ENCODE measurements at places on chromosomes 3 and 15.
A peak's percentile ranks its signal among the peaks of the same experiment; 100 is the strongest.

GRCh38 chr15:94004697-94005096 lies 226.7 kb upstream of the MCTP2 start:
- no peak for DNase-seq

GRCh38 chr15:66703540-66703941 lies 1.5 kb downstream of the SMAD6 start:
- DNase-seq, result no peak

GRCh38 chr15:96893159-96893906 lies 562.8 kb downstream of the NR2F2 start:
- DNase-seq, result no peak

DNA sequence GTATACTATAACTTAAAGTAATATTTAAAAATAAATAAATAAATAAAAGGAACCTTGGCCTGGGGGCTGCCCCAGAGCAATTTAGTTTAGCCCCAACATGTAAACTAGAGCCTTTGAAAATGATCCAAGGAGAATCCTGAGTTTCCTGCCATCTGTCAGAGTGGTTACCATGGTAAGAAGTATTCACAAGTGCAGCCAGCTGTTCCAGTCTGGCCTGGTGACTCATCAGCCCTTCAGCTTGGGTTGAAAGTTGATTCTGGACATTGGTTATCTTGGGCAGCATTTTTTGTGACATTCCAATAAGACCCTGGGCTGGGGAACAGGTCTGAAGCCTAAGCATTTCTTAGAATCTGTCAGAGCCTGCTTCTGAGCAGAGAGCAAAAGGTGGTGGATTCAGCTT lies 72.7 kb upstream of the LRTM1 start:
- DNase-seq, result no peak

DNA sequence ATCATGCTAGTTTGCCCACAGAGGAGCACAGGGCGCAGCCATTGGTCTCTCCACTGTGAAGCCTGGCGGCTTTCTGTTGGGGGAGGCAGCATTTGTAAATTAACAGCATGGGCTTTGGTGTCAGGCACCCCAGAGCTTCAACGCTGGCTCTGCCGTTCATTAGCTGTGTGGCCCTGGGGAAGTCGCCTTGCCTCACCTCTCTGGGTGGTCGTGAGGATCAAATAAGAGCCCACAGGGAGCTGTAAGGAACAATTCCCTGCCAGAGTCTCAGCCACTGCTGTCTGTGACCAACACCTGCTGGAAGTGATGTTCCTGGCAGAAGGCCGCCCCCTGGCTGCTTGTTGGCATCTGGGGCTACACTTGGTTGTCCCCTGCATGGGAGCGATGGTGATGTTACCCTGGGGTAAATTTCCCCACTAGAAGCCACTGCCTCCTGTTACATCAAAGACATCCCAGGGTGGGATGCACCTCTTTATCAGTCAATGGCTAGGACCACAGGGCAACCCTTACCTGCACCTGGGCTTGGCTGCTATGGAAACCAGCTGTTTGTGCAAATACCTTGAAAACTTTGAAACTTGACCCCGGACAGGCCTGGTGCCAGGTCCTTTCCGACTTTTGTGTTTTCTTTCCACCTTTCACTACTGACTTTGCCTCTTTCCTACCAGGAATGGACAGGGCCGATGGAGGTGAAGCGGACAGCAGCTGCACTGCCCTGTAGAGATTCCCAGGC lies 36.9 kb downstream of the DNASE1L3 start:
- DNase-seq, result peak; percentile 24

DNA sequence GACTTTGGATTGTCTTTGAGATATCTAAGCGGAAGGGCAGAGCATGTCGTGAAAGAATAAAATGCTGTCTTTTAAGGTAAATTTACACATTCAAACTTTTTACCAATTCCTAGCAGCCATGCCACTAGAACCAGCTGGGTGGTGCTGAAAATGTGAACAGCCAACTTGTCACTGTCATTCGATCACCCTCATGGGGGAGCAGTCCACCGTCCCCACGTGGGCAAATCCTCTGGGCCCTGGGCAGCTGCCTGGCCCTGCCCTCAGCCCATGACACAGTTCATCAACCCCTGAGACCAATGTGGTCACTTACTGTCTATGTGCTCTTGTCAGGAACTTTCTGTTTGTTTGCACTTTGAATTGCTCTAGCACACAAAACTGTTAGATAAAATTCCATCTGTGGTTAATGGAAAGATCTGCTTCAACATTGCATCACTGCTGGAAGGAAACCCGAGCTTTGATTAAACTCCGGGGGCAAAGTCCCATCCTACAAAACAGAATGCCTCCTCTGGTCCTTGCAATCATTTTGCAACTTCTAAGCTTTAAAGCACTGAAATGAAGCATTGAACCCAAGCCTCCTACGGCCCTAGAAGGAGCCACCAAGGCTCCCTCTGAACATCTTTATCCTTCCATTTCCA lies 50.1 kb downstream of the PCSK6 start:
- no peak for DNase-seq

- no peak for DNase-seq
Observed at GRCh38 chr3:161409069-161409468, 37.8 kb upstream of the SPTSSB start.

GRCh38 chr15:75809986-75810750 lies 33.1 kb upstream of the UBE2Q2 start:
- DNase-seq, result no peak

DNA sequence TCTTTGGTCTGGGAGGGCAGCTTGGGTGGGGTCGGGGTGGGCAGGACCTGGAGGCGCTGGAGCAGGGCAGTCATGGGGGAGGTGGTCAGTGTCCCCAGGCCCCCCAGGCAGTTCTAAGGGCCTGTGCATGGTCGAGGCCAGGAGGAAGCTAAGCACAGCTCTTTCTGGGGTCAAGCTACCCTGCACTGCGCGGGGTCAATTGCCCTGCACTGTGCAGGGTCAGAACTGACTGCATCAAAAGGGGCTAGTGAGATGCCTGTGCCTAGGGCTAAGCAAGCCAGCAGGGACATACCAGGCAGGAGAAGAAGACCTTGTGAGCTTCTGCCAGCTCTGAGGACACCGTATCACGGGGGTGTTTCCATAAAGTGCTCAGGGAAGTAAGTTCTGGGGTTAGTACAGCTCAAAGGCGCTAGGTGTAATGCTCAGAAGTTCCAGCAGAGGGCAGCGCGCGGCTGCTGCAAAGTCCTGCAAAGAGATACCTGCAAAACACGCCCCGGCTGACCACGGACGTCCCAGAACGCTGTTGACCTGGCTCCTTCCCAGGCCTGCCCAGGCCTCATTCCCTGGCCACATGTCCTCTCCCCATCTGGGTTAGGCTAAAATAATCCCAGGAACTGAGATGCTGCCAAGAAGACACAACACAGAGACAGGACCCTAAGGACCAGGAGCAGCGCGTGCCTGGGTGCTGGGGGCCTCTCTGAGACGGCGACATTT lies 18.8 kb upstream of the IQSEC1 start:
- DNase-seq, result peak; percentile 84

DNA sequence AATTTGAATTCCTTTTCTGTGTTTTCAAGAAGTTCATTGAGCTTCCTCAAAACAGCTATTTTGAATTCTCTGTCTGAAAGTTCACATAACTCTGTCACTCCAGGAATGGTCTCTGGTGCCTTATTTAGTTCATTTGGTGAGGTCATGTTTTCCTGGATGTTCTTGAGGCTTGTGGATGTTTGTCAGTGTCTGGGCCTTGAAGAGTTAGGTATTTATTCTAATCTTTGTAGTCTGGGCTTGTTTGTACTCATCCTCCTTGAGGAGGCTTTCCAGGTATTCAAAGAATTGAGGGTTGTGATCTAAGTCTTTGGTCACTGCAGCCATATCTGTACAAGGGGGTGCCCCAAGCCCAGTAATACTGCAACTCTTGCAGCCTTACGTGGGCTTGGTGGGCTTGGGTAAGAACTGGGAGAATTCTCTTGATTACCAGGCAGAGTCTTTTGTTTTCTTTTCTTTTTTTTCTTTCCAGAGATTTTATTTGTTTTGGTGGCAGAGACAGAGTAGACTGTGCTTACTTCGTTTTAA lies 19.3 kb upstream of the CCNDBP1 start:
- DNase-seq, result no peak

GRCh38 chr3:99319450-99319849 lies 318.9 kb upstream of the COL8A1 start:
- DNase-seq, result no peak

- no peak for DNase-seq
Observed at GRCh38 chr15:85554852-85555521, 174.6 kb downstream of the AKAP13 start.

DNA sequence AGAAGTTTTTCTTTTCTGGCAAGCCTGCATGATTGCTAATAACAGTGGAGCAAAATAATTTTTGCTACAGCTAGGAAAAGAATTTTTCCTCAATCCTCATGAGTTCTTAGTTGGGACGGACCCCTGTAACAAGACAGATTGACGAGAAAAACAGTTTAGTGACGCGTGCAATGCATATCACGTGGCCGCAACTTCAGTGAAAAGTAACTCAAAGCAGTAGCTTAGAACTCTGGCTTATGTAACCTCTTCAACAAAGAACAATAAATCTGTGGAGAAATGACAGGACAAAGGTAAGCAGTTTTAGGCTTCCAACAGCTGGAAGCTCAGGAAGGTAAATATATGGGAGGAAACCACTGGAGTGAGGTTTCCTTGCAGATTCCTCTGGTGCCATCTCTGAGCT lies 19.7 kb downstream of the FAM107A start:
- no peak for DNase-seq

DNA sequence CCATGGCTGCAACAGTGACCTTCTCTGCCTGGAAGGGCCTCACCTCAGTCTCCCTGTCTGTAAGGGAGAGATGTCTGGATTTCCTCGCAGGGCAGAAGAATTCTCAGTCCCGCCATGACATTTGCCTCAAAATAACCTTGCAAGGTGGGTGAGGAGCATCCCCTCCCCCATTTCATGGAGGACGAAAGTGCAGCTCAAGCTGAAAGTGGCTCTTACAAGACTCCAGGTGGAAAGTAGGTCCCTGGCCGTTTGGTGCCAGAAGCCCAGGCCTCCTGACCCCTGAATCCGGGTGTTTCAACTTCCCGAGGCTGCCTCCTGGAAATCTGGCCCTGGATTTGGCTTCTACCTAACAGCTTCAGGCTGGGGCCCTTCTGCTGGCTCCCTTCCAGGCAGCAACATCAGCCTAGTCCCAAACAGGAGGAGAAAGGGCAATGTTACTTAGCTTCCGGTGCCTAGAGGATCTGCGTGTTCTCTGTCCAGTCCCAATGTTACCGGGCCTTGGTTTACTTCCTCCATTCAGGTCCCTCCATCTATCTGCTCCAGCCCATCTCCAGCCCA lies 769 bp upstream of the CSPG4 start:
- no peak for DNase-seq

DNA sequence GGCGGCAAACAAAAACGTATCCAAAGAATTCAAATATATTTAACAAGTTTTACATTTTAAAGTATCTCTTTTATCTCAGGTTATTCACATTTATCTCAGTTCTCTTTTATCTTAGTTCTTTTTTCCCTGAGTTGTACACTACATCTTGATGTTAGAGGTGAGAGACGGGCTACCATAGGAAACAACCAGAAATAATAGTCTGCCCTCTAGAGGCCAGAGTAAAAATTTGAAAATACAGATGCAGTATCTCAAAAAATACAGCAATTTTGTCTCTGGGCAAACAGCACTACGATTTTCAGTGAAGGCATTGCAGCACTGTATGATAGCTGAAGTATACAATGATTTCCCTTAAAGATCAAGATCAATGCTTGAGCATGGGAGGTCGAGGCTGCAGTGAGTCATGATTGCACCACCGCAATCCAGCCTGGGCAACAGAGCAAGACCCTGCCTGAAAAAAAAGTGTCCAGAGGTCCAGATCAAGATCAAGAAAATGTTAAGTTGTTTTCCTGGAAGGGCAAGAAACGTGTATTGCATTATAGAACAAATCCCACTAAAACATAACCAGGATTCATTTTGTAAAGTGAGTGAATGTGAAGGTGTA lies 82.6 kb upstream of the ATP11B start:
- DNase-seq, result no peak

- no peak for DNase-seq
Observed at GRCh38 chr3:129413687-129414506, 14.5 kb downstream of the EFCAB12 start.

DNA sequence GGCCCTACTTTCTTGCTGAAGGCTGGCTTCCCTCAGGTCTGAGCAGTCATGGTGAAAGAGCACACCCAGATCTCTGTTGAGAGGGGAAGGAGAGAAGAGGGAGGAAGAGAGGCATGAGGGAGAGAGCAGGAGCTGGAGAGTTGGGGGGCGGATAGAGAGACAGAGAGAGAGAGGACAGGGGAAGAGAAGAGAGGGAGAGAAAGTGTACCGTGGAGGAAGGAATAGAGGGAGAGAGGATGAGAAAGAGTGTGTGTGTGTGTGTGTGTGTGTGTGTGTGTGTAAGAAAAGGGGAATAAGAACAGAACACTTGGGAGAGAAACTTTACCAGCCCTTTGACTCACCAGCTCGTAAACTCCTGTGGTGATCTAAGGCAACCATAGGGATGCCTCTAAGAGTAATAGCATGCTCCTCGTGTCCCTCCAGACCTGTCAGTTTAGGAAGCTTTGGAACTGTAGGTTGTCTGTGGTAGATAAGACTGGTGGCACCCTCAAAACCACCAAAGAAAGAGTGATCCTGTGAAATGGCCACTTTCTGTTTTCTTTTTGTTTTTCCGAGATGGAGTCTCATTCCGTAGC lies 18.2 kb downstream of the ZNF592 start:
- DNase-seq, result no peak

DNA sequence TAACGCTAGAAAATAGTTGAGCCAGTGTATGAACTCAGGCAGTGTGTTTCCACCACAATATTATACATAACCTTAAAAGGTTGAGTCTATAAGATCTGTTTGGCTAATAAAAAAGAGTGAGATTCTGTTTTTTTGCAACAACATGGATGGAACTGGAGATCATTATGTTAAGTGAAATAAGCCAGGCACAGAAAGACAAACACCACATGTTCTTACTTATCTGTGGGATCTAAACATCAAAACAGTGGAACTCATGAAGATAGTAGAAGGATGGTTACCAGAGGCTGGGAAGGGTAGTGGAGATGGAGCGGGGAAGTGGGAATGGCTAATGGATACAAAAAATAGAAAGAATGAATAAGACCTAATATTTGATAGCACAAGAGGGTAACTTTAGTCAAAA lies 150.7 kb downstream of the GABRG3 start:
- no peak for DNase-seq

GRCh38 chr3:195421400-195421799 lies 21.4 kb downstream of the ACAP2 start:
- DNase-seq, result no peak

- DNase-seq, result no peak
Observed at GRCh38 chr15:55514414-55514850, 6.4 kb upstream of the DNAAF4 start.
